ENCODE measurements at places on chromosomes 5 and 9. TPM values are rescaled to one million over a fixed set of nuclear protein-coding genes. Genes with fewer than 3 reads are reported as not detected.

Gene SHOC1
- total RNA-seq, result not detected

Gene PCDHA1
- total RNA-seq, result not detected

Gene ZNG1F
- total RNA-seq, result 9.3 TPM

Gene MSH3
- total RNA-seq, result 13.7 TPM

Gene BNC2
- 18.1 TPM for total RNA-seq

Gene PELO
- total RNA-seq, result 41.3 TPM

Measured in upper lobe of right lung (tissue), 1 donor.